ENCODE measurements at places on chromosomes 7 and 10.

GRCh38 chr7:46291601-46292150 lies 370.6 kb upstream of the IGFBP3 start:
- no peak for DNase-seq

DNA sequence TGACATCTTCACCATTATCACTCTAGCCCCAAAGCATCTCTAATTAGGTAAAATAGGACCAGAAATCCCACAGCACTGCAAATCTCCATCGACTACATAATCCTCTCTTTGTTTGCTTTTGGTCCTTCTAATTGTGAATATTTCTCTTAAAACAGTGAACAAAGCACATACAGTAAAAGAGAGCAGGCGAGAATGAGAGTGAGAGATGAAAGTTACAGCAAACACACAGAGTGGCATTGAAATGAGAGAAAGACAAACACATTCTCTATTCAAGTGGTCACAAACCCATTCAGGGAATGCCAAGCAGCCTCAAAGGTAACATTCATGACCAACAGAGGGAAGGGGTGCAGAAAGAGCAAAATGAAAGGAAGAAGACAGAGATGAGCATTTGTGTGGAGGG lies 109.8 kb upstream of the PTN start:
- DNase-seq: no peak

DNA sequence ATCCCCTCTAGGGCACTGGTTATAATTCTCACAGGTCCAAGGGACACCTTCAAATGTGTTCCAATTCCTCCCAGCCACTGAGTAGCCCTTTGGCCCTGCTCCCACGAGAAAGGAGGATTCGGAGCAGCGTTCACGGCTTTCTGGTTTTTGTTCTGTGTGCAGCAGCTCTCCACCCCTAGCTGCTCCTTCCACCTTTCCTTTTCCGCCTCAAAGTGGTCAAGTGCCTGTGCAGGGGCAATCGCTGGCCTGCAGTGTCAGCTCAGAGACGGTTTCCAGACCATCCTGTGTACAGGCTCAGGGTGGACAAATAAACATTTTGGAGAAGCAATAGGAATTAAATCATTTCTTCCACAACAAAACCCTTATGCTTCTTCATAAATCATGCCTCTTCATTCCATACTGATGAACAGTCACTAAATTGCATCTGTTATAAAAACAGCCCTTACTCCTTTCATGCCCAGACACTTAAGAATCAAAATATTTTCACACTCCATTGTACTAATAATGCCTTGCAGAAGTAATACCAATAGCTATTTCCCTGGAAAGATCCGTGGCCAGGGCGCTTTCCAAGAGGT lies 1.1 kb downstream of the KIAA1549 start:
- no peak for DNase-seq

DNA sequence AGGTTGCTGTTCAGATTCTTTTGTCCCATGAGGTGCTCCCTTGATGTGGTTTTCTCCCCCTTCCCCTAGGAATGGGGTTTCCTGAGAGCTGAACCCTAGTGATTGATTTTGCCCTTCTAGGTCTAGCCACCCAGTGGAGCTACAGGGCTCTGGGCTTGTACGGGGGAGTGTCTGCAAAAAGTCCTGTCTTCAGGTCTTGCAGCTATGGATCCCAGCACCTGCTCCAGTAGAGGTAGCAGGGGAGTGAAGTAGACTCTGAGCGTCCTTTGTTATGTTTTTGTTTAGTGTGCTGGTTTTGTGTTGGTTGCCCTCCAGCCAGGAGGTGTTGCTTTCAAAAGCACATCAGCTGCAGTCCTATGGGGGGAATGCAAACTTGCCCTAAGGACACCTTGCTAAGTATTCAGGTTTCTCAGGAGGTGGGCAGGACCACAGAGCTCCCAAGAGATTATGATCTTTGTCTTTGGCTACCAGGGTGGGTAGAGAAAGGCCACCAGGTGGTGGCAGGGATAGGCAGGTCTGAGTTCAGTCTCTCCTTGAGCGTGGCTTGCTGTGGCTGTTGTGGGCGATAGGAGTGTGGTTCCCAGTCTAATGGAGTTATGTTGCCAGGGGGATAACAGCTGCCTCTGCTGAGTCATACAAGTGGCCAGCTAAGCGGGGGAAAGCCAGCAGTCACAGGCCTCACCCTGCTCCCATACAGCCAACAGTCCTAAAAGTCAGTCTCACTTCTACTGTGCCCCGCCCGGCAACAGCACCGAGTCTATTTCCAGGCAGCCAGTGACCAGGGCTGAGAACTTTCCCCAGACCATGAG lies 92.4 kb upstream of the JCAD start:
- DNase-seq: no peak

GRCh38 chr10:60394446-60394845 lies 4.8 kb upstream of the ANK3 start:
- DNase-seq: no peak

DNA sequence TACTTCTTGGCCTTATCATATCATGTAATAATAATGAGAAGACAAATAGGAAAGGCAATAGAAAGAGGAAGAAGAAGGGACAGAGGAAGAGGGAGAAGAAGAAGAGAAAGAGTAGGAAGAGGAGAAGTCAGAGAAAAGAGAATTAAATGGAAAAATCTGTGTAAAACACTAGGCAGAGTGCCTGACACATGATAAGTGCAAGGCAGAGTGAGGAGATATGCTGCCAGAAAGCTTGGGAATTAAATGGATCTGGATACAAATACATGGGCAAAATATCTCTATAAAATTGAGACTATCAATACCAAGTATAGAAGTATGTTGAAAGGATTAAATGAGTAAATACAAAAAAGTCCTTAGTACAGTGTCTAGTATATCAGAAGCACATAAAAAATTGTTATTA lies 124.8 kb downstream of the CACNA2D1 start:
- DNase-seq: no peak
